Right ventricle myocardium superior (tissue), 1 donor: ENCODE measurements at places on chromosomes 5 and 9. TPM values are rescaled to one million over a fixed set of nuclear protein-coding genes. Genes with fewer than 3 reads are reported as not detected.
A peak's percentile ranks its signal among the peaks of the same experiment; 100 is the strongest.

DNA sequence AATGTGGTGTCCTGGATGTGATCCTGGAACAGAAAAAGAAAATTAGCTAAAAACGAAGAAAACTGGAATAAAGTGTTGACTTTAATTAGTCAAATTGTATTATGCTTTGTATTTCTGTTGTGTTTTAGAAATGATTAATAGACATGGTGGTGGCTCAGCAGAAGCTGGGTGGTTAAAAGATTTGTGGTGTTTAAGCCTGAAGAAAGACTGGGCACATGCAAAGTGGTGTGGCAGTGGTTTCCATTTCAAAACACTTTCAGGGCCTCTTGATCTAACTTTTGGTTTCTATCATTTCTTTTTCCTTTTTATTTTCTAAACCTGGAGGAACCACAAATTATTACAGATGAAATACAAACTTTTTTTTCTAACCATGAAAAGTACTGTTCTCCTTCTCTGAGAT lies 44.1 kb downstream of the ADGRV1 start:
- DNase-seq: no peak

DNA sequence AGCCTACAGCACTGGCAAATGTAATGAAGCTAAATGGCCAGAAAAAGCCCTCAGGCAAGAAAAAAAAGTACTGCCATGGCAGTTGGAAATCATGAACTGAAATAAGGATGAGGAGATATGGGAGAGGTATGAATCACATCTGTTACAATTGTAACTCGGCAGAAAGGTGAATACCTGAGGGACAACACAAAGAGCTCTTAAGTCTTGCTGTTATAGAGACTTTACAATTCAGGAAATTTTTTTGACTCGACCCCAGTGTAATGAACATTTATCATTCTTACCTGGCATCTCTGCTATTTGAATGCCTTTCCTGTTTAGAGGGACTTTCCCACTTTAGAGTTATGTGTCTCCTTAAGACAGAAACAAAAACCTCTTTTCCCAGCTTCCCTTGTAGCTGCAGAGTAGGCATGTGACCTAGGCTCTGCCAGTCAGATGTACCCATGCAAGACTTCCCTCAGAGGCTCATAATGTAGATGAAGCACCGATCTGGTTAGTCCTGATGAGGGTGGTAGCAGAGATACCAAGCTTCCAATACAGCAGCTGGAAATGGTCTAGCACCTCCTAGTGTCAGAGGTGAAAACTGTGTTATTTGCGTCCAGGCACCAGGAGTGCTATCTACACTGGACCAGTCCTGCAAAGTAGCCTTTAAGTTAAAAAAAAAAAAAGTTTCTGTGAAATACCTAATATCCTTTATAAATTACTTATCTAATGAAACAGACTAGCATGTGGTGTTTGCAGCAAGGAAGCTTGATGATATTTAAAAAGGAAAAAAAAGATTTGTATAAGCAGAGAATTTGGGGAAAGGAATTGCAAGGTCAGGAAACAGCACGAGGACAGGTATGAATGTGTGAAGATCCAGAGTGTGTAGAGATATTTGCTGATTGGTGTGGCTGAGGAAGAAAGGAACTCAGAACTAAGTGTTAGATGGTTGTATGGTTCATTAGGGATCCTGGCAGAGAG lies 146.9 kb upstream of the SLC1A3 start:
- DNase-seq: no peak

DNA sequence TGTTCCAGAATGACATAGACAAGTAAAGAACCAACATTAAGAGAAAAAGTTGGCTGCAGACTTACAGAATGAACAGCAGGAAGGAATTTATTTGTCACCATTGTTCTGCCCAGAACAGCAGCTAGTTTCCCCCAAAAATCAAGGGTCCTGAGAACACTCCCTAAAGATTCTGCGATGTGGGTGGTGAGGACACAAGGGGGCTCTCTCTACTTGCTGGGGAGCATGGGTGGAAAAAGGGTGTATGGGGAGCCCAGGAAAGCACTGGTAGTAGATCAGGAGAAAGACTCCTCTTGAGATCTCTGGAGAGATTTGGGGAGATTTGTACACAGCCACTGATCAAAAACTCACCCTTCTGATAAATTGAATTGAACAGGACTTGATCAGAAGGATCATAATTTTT lies 316.5 kb downstream of the KCTD16 start:
- DNase-seq: no peak

DNA sequence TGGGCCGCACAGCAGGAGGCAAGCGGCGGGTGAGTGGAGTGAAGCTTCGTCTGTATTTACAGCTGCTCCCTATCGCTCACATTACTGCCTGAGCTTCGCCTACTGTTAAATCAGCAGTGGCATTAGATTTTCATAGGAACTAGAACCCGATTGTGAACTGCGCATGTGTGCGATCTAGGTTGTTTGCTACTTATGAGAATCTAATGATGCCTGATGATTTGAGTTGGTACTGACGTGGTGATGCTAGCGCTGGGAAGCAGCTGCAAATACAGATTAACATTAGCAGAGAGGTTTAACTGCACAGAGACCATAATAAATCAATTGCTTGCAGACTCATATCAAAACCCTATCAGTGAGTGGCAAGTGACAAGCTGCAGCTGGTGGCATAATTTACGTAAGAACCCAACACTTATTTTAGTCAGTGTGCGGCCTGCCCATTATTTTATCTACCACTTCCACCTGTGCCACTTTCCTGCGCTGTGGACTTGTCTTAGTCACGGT lies 133.4 kb upstream of the CDH9 start:
- DNase-seq: no peak

DNA sequence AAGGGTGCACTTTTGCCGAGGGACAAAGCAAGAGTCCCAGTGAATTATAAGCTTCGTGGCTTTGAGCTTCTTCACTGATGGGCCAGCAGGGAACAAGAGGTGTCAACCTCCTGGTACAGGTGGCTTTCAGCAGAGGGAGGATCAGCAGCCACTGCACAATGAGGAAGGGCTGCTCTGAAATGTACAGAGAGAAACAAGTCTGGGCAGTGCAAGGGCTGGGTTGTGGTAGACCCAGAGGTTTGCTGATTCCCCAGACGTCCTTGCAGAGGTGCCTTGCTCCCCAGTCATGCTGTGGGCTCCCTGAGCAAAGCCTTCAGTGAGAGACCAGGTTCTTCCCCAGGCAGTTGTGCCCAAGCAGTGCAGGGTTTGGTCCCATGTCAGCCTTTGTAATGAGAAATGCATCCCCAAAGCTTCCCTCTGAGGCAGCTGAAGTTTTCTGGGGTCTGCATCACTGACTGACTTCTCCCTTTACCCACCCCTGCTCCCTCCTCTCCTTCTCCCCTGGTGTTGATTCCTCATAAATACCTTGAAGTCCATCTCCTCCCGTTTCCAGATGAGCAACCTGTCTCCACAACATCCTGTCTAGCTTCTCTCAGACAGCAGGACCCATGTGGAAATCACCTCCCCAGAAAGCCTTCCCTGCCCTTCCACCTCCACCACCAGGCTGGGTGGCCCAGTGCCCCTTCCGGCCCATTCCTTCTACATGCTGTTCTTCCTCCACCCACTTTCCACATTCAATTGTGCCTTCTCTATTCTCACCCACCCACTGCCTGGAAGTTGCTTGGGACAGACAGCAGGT lies 599.6 kb upstream of the ADAMTS16 start:
- DNase-seq: no peak

- DNase-seq: no peak
Observed at GRCh38 chr9:26656003-26656870, 236.4 kb downstream of the CAAP1 start.

- no peak for DNase-seq
Observed at GRCh38 chr5:67014957-67015400, 181.6 kb downstream of the CD180 start.

- DNase-seq: no peak
Observed at GRCh38 chr5:94397508-94397907, 220.9 kb downstream of the KIAA0825 start.

DNA sequence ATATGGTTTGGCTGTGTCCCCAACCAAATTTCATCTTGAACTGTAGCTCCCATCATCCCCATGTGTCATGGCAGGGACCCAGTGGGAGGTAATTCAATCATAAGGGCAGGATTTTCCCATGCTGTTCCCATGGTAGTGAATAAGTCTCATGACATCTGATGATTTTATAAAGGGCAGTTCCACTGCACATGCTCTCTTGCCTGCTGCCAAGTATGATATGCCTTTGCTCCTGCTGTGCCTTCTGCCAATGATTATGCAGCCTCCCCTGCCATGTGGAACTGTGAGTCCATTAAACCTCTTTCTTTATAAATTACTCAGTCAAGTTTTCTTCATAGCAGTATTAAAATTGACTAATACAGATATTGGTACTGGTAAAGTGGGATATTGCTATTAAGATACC lies 42.4 kb downstream of the MARCHF11 start:
- no peak for DNase-seq

- peak; percentile 77 for DNase-seq
Observed at GRCh38 chr5:81187885-81188284, 45.2 kb upstream of the CKMT2 start.

DNA sequence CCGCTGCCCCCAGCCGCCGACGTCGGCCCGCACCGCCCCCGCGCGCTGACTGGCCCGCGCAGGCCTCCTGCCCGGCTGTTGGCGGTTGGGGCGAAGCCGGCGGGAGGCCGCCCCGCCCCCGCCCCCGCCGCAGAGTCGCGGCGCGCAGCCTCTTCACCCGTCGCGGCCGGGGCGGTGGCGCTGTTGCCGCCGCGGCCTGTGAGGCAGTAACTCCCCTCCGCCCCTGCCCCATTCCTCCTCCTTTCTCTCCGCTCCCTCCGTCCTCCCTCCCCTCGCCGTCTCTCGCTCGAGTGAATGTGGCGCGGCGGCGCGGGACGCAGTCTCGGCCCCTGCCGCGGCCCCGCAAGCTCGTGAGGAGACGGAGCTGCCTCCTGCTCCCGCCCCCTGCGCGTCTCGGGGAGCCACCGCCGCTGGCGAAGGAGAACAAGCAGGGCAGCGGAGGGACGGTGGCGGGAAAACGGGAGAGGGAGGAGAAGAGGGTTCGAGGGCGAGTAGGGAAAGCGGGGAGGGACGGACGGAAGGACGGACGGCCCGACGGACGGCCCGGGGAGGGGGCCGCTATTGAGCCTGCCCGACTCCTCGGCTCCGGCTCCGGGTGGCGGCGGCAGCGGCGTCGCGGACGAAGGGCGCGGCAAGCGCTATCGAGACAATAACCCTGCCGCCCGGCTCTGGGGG lies 637 bp upstream of the ERBIN start:
- DNase-seq: peak; percentile 91

GRCh38 chr9:88833946-88834345 lies 157.3 kb upstream of the S1PR3 start:
- no peak for DNase-seq

GRCh38 chr5:149584121-149584520 lies 2.8 kb downstream of the ARHGEF37 start:
- no peak for DNase-seq

DNA sequence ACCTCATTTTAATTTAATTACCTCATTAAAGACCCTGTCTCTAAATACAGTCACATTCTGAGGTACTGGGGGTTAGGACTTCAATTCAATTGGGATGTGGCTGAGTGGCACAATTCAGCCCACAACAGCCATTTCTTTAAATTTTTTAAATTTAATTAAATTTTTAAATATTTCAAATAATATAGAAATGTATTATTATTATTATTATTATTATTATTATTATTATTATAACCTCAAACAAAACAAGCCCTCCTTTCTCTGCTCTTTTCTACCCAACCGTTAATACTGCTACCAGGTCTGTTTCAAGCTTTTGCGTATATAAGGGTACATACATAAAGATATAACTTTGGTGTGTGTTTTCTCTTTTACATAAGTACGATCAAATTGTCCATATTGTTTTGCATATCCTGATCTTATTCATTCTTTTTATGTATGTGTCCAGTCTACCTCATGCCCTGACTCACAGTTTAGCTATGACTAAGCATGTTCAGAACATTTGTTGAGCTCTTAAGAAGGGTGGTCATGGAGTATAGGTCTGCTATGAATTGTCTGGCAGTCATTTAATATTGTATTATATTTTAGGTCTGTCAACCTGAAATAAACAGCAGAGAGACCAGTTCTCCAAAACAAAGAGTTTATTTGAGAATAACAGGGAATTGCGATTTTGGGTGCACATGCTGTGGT lies 16.1 kb upstream of the RAB14 start:
- no peak for DNase-seq

DNA sequence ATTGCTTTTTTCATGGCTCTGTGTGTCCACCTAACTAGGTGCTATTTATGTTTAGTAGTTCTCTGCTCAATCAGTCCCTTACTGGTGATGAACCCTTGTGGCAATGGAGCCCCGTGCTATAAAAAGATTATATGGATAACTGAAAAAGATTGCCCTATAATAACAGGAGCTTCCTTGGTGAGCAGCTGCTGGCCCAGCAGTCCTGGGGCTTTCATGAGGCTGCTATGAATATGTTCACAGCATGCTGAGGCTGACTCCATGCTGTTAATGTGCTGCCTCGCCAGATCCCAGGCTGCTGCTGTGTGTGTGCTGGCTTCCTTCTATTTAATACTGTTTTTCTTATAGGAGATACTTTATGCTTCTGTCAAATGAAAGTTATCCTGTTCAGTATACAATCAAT lies 357.5 kb downstream of the TAF11L14 start:
- no peak for DNase-seq

DNA sequence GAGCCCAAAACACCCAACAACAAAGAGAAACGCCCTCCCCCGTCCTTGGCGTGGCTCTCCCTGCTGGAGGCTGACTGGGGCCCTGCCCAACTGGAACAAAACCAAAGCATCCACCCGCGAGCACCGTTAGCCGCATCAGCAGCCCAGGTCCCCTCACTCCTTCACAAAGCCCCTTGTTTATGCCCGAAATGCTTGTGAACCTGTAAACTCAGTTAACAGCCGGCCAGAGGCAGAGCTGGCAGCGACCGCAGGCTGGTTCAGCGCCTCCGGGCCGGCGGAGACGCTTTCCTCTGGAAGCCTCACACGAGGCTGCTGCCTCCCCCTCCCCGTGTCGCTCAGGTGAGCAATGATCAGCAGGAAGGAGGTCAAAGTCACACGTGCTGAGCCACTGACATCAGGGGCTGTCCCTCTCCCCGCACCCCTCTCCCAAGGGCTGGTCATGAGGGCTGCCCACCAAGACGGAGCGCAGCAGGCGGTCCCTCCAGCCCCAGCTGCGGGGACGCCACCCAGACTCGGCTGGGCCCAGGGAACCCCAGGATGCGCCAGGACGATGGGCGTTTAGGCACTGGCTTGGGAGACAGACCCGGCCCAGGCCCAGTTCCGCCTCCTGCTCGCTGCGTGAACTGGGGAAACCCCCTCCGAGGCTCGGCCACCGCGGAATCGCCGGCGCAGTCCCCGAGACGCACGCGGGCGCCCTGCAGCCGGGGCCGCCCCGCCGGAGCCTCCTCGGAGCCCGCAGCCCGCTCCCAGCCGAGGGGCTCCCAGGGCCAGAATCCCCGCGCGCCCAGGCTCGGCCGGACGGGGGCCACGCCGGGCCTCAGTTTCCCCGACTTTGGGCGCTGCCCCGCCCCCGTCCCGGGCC lies 563 bp downstream of the SNAPC4 start:
- DNase-seq: no peak

DNA sequence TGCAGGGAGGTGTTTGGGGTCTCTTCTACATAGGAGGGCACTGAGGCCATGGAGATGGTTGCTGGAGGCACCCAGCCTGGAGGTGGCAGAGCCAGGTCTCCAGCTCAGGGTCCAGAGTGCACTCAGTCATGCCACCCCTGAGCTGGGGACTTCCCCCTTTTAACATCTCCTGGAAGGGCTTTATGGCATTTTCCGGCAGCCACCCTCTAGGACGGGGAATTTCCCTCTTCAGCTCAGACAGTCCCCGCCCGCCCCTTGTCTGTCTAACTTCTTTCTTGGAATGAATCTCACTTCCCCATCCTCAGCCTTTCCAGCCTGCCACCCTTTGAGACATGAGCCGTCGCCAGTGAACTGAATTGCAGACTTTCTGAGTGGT lies 49.9 kb downstream of the COL15A1 start:
- peak; percentile 70 for DNase-seq

The MLANA gene
- total RNA-seq: not detected

The FBP2 gene
- 0.27 TPM for total RNA-seq

The CD180 gene
- 0.65 TPM for total RNA-seq

The TAL2 gene
- total RNA-seq: 0.59 TPM
